ENCODE measurements at places on chromosomes 1 and 21. TPM values are rescaled to one million over a fixed set of nuclear protein-coding genes. Genes with fewer than 3 reads are reported as not detected.

GRCh38 chr1:39892601-39893595 lies 8.8 kb downstream of the MYCL start:
- no peak for DNase-seq

Gene FUCA1
- polyA plus RNA-seq: 37.4 TPM

Gene HSPB7
- 3.6 TPM for polyA plus RNA-seq

GRCh38 chr1:152514715-152515433 lies 592 bp downstream of the CRCT1 start:
- peak; percentile 8 for DNase-seq

DNA sequence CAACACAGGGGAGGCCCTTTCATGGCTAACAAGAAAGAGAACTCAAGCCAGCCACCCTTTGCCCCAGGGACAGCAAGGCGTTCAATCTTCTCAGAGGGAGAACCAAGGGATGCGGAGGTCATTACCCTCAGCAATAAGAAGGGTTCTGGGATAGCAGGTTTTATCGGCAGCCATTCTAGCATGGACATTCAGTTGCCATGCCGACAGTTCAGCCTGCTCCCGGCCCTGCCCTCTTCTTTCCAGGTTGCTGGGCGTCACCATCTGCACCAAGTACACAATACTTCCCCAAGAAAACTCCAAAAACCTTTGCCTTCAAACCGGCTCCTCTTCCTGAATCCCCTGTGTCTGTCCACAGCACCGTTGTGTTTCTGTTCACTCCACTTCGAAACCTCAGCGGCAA lies 47.1 kb downstream of the SYT2 start:
- no peak for DNase-seq

GRCh38 chr1:234550341-234551031 lies 59.5 kb downstream of the IRF2BP2 start:
- DNase-seq: no peak

DNA sequence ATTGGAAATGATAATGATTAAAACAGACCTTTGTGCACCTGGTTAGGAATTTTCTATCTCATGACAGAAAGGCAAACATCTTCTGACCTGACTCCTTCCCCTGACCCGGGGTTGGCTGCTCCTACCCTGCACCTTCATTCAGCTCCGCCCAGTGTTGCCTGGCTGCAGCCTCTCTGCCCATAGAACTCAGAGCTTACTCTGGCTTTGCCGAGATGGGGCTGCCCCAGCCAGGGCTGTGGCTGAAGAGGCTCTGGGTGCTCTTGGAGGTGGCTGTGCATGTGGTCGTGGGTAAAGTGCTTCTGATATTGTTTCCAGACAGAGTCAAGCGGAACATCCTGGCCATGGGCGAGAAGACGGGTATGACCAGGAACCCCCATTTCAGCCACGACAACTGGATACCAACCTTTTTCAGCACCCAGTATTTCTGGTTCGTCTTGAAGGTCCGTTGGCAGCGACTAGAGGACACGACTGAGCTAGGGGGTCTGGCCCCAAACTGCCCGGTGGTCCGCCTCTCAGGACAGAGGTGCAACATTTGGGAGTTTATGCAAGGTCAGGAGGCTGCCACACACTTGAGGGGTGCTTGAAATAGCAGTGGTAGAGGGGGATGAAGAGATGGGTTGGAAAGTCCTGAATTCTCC lies at the start of gene DIO1:
TSS of gene DIO1 (plus strand) at position 189 of the 638 bp plus-strand sequence. CDS start at position 213, 24 bp downstream.
- no peak for DNase-seq

DNA sequence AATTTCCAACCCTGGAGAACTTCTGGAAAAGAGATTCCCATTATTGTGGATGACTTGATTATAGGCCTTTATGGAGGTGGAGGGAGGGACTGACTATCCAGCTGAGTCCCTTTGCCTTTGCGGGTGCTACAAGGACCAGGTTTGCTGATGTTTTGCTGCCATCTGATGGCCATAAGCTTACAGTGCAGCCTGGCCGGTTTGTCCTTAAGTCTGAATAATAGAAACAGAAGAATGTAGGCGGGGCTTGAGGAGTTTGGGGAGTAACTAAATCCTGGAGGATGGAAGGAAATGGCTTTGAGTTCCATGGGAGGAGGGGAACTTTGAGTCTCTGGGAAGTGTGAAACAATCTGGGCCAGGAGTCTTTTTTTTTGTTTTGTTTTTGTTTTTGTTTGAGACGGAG lies 55.7 kb upstream of the CD1D start:
- peak; percentile 88 for DNase-seq

Gene ACKR1
- polyA plus RNA-seq: 0.60 TPM

Gene MFSD2A
- polyA plus RNA-seq: 2.5 TPM

DNA sequence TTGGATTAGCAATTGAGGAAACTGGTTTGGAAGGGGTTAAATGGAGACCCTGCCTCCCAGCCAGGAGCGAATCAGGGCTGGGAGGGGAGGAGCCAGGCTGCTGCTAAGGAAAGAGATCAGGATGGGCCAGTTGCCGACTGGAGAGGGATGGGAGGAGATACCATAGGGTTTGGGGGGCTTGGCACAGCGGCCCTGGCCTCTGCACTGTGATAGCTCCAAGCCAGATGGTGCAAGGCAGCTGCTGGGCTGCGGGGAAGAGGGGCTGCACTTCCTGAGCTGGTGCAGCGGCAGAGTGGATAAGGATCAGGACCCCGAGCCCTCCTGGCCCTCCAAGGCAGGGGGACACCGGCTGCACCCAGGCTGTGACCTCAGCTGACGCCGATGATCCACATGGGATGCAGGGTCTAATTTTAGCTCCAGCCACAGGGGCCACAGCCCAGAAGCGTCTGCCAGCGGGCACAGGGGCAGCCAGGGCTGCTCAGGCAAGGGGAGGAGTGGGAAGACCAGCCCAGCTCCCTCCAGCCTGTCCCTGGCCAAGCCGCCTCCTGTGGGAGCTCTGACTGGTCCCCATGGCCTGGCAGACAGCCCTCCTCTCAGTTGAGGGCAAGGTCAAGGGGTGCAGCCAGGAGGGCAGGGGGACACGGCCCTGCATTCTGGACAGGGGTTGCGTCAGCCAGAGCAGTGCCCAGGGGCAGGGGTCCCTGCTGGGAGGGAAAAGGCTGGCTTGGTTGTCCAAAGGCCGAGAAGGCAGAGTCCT lies at the start of gene EXTL1:
TSS of gene EXTL1 (plus strand) at position 129 of the 757 bp plus-strand sequence. CDS start 872 bp downstream, outside the sequence.
- DNase-seq: no peak

- DNase-seq: no peak
Observed at GRCh38 chr1:26998429-26999300, 5.2 kb downstream of the TRNP1 start.

Gene ASCL5
- polyA plus RNA-seq: 0.15 TPM

Gene COG2
- 32.0 TPM for polyA plus RNA-seq

GRCh38 chr1:119139857-119140176 lies 636 bp downstream of the WARS2 start:
- no peak for DNase-seq

Gene ITLN1
- polyA plus RNA-seq: 3.3 TPM

DNA sequence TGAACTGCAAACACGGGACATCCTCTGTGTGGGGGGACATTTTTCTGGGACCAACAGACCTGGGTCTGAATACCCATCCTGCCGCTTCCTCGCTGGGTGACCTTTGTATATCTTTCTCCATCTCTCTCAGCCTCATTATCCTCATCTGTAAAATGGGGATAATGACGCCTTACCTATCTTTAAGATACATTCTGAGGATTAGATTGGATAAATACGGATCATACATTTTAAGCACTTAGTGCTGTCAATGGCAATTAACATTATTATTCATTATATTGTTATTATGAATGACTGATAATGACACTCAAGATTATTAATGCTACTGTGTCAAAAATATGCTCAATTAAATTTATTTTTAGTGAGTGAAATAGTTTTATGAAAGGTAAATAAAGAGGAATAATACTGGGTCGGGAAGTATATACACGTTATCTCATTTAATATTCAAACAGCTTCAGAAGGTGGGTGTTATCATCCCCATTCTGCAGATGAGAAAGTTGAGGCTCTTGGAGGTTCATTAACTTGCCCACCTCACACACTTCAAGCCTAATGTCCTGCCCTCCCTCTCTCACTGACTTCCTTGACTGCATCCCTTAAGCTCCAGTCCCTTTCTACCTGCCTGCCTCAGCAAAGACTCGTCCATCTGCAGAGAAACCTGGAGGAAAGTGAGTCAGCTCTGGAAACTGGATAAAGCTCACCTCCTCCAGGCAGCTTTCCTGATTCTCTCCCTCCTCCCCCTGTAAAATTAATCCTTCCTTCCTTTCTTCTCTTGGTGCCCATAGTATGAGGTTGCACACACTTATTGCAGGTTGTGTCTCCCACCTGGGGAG lies 120.7 kb upstream of the JUN start:
- DNase-seq: no peak

Gene IGFN1
- polyA plus RNA-seq: 1.3 TPM

DNA sequence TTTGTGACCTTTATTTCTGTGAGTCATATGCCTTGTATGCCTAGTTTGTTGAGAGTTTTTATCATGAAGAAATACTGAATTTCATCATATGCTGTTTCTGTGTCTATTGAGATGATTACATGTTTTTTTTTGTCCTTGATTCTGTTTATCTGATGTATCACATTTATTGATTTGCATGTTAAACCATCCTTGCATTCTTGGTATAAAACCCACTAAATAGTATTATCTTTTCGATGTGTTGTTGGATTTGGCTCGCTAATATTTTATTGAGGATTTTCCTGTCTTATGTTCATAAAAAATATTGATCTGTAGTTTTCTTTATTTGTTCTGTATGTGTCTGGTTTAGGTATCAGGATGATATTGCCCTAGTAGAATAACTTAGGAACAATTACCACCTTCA lies 164.7 kb upstream of the CHRM3 start:
- no peak for DNase-seq

GRCh38 chr1:64516803-64517568 lies 47.1 kb downstream of the CACHD1 start:
- DNase-seq: no peak

GRCh38 chr1:10673109-10673711 lies 123.2 kb downstream of the CASZ1 start:
- no peak for DNase-seq

Gene ADORA3
- polyA plus RNA-seq: 0.50 TPM

GRCh38 chr1:24905355-24905978 lies 24.6 kb downstream of the RUNX3 start:
- DNase-seq: no peak

GRCh38 chr1:43426221-43426620 lies 27.5 kb downstream of the HYI start:
- DNase-seq: no peak

Gene RIMKLA
- 0.92 TPM for polyA plus RNA-seq

Gene ELAVL4
- 4.6 TPM for polyA plus RNA-seq

- no peak for DNase-seq
Observed at GRCh38 chr1:41108696-41109275, 87.3 kb upstream of the SLFNL1 start.

DNA sequence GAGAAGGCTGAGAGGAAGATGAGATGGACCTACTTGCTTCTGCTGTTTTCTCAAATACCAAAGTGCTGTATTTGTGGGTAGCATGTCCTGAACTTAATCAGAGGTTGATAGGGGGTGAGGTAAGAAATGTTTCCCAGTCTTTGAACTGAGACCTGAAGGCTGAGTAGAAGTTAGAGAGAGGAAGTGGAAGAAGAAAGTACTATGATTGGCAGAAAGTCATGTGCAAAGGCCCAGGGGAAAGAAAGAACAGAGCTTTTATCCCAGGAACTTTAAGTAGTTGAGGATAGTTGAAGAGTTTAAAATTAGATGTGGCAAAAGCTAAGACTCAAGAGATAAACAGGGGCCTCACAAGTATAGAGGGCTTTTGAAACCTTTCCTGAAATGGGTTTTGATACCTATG lies 15.5 kb upstream of the LIN9 start:
- DNase-seq: no peak

Gene TNFRSF9
- polyA plus RNA-seq: 0.14 TPM

- DNase-seq: no peak
Observed at GRCh38 chr1:24154215-24154614, 11.3 kb upstream of the IL22RA1 start.

GRCh38 chr1:196723325-196724185 lies 51.1 kb upstream of the CFHR3 start:
- no peak for DNase-seq

DNA sequence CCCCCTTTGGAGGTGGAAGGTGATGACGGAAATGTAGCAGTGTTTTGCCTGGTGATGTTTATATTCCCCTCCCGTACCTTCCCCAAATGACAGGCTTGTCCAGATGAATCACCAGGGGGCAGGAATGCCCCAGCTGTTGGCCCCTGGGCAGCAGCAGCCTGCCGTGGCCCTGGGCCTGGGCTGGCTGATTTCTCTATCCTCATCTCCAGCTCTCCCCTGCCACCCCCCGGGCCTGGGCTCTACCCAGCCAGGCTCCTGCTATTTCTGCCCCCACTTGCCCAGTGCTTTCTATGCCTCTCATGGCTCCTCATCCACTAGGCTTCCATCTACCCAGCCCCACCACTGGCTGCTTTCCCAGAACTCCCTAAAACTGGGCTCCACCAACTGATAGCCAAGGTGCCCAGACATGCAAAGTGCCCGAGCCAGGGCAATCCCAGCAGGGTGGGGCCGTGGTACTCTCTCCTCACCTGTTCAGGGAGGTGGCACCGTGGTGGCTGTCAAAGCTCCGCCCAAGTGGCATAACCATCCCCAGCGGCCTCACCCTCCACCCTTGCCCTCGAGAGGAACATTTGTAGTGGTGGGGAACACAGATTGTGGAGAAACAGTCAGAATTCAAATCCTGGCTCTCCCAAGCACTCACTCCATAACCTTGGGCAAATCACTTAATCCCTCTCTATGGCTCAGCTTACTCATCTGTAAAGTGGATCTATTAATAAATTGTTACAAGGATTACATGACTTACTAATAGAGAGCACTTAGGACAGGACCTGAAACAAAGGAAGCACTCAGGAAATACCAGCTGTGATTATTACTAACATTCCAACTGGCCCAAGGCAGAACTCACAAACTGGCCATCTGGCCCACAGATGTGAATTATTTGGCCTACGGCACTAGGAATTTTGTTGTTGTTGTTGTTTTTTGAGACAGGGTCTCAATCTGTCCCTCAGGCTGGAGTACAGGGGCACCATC lies 12.8 kb upstream of the ECE1 start:
- no peak for DNase-seq

GRCh38 chr21:23963454-23963853 lies 1643.8 kb downstream of the MRPL39 start:
- DNase-seq: no peak

Gene MTARC2
- 53.8 TPM for polyA plus RNA-seq

Gene DCST1
- polyA plus RNA-seq: 0.32 TPM

DNA sequence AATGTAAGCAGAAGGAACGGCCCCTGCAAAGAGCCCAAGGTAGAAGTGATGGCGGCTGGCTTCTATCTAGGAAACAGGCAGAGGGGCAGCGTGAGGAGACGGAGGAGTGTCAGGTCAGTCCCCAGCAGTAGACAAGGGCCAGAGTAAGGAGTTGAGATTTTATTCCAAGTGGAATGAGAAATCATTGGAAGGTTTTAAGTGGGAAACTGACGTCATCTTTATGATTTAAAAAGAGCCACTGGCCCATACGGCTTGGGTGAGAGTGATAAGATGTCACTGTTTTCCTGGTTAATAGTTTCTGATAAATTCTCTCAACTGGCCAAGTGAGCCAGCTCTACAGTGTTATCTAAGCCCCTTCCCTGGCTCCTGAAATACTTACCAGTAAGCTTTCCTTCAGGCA lies 103.2 kb upstream of the CAMK1G start:
- DNase-seq: no peak
